ENCODE measurements at places on chromosomes 3 and 15. TPM values are rescaled to one million over a fixed set of nuclear protein-coding genes. Genes with fewer than 3 reads are reported as not detected.

DNA sequence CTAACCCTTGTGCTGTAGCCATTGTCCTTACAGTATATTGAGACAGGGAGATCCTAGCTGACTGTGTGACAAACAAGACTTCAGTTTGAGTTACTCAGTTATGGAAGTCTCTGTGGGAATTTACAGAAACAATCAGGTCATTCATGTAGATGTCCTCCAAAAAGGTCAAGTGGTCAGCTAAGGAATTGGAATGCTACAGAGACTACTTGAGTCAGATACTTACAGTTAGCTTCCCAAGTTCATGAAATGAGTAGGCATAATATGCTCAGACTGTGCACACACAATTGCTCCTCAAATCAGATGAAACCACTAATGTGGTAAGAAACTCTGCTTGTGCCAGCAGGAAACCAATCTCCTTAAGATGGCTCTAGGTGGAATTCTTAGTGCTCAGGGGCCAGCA lies 985.7 kb downstream of the NSUN3 start:
- DNase-seq = no peak
- H3K4me1 ChIP-seq = no peaks in the 10 kb centered on the region
- no peak overlapping the region for H3K27ac ChIP-seq
- no peaks in the 10 kb centered on the region for H3K36me3 ChIP-seq
- H3K4me3 ChIP-seq = no peak overlapping the region

DNA sequence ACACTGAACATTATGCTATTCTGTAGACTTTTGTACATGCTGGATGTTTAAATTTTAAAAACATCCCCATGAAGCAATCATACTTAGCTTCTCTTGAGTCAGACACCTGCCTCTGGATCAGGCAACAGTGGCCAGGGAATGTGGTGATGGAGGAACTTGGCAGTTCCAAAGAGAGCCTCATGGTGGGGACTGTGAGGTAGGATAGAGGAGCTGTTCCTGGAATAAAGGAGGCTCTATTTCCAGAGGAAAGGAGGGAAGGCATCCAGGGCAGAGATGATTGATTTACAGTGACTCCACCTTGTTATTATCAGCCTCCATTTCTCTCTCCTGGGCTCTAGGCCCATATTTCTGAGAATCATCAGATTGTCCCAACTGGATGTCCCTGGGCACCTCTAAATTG lies 35.0 kb upstream of the ABHD17C start:
- H3K36me3 ChIP-seq = no peaks in the 10 kb centered on the region
- H3K4me3 ChIP-seq = no peak overlapping the region
- no peak for DNase-seq
- H3K27ac ChIP-seq = no peak overlapping the region
- H3K4me1 ChIP-seq = no peaks in the 10 kb centered on the region
- H3K27me3 ChIP-seq = no peaks in the 10 kb centered on the region

DNA sequence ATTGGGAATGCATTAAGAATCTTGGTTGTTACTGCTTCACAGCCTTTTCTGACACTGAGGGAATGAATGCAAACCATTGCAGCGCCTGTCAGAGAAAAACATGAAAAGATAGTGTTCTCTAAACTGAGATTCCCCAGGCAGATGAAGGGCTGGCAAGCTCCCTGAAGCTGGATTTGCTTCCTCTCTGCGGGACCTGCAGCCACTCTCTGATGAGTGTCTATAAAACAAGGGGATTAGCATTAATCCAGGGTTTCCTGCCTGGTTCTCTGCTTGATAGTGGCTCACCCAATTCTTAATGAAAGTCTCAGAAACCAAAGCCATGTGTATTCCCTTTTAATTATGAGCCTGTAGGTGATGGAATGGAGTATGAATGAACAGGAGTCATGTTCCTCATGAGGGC lies 344.3 kb upstream of the UMPS start:
- no peak for DNase-seq
- H3K27me3 ChIP-seq = no peaks in the 10 kb centered on the region
- no peak overlapping the region for H3K27ac ChIP-seq
- H3K4me1 ChIP-seq = no peaks in the 10 kb centered on the region
- no peaks in the 10 kb centered on the region for H3K36me3 ChIP-seq
- no peak overlapping the region for H3K4me3 ChIP-seq

The DCBLD2 gene
- total RNA-seq = 56.5 TPM

GRCh38 chr3:159273608-159274007 lies 471.8 kb downstream of the MFSD1 start:
- DNase-seq = no peak
- H3K27ac ChIP-seq = no peak overlapping the region
- no peak overlapping the region for H3K4me3 ChIP-seq

- H3K27ac ChIP-seq = no peak overlapping the region
- no peak overlapping the region for H3K4me3 ChIP-seq
- H3K27me3 ChIP-seq = peaks cover 100% of the 10 kb centered on the region
- peak; percentile 45 for DNase-seq
- no peaks in the 10 kb centered on the region for H3K36me3 ChIP-seq
- H3K4me1 ChIP-seq = no peaks in the 10 kb centered on the region
Observed at GRCh38 chr15:67828969-67829646, 3.8 kb downstream of the SKOR1 start.

The ADIPOQ gene
- 0.82 TPM for total RNA-seq

GRCh38 chr3:169071003-169071402 lies 592.5 kb downstream of the MECOM start:
- H3K36me3 ChIP-seq = no peaks in the 10 kb centered on the region
- no peaks in the 10 kb centered on the region for H3K4me1 ChIP-seq
- no peaks in the 10 kb centered on the region for H3K27me3 ChIP-seq

The CD80 gene
- total RNA-seq = 0.27 TPM

The KBTBD13 gene
- not detected for total RNA-seq

- no peak overlapping the region for H3K27ac ChIP-seq
- DNase-seq = no peak
- no peak overlapping the region for H3K4me3 ChIP-seq
- H3K27me3 ChIP-seq = no peaks in the 10 kb centered on the region
Observed at GRCh38 chr3:110262896-110263295, 808.7 kb upstream of the NECTIN3 start.

The LRRIQ4 gene
- total RNA-seq = not detected

The TMCO5A gene
- not detected for total RNA-seq

GRCh38 chr15:77944002-77944867 lies 133.3 kb downstream of the TBC1D2B start:
- H3K27ac ChIP-seq = peak overlapping the region; percentile 79
- H3K36me3 ChIP-seq = no peaks in the 10 kb centered on the region
- H3K4me1 ChIP-seq = no peaks in the 10 kb centered on the region
- peak; percentile 93 for DNase-seq
- H3K4me3 ChIP-seq = peak overlapping the region; percentile 56
- H3K27me3 ChIP-seq = no peaks in the 10 kb centered on the region

DNA sequence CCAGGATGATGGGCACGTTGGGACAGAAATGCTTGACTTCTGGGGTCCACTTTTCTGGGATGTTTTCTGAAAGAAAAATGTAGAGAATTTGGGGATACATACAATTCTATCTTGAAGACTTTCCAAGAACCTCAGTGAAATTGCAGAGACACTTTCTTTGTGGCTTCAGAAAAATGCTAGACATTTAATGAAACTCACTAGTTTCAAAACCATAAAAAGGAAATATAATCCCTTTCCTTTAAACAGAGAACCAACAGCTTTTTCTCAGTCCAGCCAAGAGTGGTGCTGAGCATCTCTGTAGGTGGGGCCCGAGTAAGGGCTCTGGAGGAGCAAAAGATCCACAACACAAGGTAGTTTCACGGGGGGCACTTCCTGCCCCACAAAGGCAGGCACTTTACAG lies 4.4 kb upstream of the GPX1 start:
- H3K4me1 ChIP-seq = peaks cover 10% of the 10 kb centered on the region
- no peak overlapping the region for H3K27ac ChIP-seq
- peaks cover 84% of the 10 kb centered on the region for H3K36me3 ChIP-seq

The SERPINI2 gene
- 0.27 TPM for total RNA-seq

DNA sequence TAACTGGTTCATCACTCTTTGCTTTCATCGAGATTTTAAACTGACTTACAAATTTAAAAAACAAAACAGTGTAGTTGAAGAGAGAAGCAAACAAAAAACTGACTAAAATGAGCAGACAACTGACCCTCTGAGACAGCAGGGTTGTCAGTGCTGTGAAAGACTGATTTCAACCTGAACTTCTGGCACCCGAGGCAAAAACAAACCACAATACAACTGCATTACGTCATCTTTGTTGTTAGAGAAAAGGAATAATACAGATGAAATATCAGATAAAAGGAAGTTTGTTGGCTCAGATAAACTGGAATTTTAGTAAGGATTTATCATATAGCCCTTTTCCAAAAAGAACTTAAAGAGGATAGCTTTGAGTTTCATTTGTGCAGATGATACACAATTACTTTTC lies 51.1 kb downstream of the PARP15 start:
- H3K4me3 ChIP-seq = no peak overlapping the region
- no peak overlapping the region for H3K27ac ChIP-seq
- no peak for DNase-seq

DNA sequence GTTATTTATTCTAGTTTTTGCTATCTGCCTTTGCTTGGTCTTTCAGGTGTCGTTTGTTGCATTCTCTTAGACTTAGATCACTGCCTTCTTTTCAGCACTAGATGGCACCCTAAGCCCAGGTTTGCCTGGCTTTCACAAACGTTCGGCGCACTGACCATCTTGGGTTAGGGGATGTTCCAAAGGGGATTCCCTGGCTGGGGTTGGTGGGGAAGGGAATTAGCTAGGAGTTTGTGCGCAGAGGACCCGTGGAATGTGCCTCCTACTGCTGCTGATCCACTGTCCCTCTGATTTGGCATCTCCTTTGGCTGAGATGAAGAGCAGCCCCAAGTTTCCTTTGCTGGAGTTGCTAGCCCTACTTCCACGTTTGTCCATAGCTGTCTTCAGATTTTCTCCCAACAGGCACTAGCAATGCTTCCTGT lies 33.9 kb downstream of the PFN2 start:
- H3K4me3 ChIP-seq = no peak overlapping the region
- H3K27ac ChIP-seq = no peak overlapping the region
- no peak for DNase-seq
- H3K27me3 ChIP-seq = no peaks in the 10 kb centered on the region

DNA sequence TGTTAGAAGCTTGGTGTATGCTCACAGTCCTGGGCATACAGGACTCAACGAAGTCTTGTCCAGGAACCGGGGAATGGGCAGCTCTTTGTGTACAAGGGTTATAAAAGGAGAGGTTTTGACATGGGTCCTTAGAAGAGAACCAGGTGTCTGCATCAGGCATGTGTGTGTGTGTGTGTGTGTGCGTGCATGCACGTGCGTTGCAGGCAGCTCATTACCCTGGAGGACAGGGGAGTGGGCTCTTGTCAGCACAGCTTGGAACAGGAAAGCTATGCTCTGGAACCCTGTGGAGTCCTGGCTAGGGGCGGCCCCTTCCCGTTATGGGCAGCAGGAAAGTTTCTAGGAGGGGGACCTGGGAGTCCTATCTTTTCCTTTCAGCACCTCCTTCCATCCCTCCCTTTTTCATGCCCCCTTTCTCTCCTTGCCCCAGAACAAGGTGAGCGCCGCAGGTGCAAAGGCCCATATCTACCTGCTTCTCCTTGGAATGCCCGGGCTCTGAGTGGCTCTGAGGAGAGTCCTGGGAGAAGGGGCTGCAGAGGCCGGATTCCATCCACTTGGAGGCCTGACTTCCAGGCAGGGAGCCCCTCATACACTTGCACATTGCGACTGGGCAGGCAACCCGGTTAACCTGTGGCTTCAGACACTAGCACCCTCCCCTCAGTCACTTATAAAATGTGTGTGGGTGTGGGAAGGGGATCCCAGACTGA lies 33.9 kb upstream of the LCTL start:
- no peak for DNase-seq
- H3K36me3 ChIP-seq = no peaks in the 10 kb centered on the region
- H3K27ac ChIP-seq = no peak overlapping the region
- no peak overlapping the region for H3K4me3 ChIP-seq
- H3K27me3 ChIP-seq = no peaks in the 10 kb centered on the region

The VIPR1 gene
- total RNA-seq = 9.6 TPM

DNA sequence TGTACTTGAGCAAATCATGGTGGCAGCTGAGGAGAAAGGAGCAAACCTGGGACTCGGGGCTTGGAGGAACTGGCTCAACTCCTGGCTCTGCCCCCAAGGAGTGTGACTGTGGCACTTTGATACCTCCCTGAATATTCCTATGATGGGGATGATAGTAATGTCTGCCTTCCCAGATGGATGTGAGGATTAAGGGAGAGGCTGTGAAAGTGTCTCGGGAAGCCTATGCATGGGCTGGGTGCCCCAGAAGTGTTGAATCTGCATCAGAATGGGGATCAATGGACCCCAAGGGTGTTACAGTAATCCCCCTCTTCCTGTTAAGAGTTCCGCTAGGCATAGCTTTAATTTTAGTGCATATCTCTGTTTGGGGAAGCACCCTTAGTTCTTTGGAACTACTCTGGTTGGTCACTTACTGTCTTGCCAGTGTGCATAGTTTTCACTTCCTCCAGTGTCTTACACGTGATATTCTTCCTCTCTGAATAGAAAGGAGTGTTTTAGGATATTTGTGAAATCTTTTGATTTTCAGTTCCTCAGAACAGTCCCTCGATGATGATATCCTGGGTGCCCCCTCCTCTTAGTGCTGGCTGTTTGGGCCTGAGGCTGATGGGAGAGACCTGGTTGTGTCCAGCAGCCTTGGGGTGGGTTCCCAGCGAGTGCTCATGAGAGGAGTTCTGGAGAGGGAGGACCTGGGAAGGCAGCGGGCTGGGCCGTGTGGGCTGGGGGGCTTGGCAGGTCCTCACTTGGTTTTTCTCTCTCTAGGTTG lies 97.5 kb downstream of the CHDH start:
- no peaks in the 10 kb centered on the region for H3K27me3 ChIP-seq
- peak overlapping the region; percentile 31 for H3K27ac ChIP-seq
- H3K4me1 ChIP-seq = no peaks in the 10 kb centered on the region
- H3K4me3 ChIP-seq = no peak overlapping the region
- H3K36me3 ChIP-seq = no peaks in the 10 kb centered on the region

DNA sequence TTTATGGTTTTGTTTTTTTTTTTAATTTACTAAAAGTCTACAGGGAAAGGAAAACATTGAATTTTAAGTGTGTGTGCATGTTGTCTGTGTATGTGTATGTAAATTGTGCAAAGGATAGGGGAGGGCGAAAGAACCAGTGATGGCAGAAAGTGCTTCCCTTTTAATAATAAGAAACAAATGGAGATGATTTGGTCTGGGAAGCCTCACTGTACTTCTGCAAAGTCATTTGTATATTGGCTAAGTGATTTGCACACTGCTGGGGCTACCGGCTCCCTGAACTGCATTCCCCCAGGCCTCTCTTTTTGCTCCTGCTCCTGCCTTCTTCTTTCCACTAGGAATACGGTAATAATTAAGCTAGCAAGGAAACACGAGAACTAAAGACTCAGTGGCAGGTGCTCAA lies 101.2 kb downstream of the CD47 start:
- no peak overlapping the region for H3K27ac ChIP-seq
- no peaks in the 10 kb centered on the region for H3K27me3 ChIP-seq
- H3K36me3 ChIP-seq = no peaks in the 10 kb centered on the region
- DNase-seq = no peak
- no peaks in the 10 kb centered on the region for H3K4me1 ChIP-seq

DNA sequence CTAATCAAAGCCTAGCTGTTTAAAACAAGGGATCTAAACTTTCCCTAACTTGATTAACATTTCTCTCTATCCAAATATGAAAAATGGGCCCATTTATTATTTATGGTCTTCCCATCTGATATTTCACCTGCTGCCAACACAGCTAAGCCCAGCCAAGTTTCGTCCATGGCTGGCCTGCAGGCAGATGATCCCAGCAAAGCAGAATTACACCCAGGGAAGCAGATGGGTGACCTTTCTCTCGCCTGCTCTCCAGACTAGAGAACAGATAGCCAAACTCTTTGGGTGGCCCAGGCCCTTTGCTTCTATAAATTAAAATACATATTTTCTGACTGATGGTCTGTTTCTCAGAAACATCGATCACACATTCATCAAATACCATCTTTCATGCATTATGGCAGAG lies 1038.8 kb downstream of the AGBL1 start:
- H3K27me3 ChIP-seq = no peaks in the 10 kb centered on the region
- H3K4me1 ChIP-seq = no peaks in the 10 kb centered on the region
- no peak overlapping the region for H3K27ac ChIP-seq
- DNase-seq = no peak

The FETUB gene
- total RNA-seq = not detected

Measured in sigmoid colon (tissue), 7 donors.